ENCODE measurements at places on chromosomes 6 and 20.

- peak; percentile 6 for DNase-seq
Measured at GRCh38 chr6:146028252-146028795, 538 bp upstream of the GRM1 start.

DNA sequence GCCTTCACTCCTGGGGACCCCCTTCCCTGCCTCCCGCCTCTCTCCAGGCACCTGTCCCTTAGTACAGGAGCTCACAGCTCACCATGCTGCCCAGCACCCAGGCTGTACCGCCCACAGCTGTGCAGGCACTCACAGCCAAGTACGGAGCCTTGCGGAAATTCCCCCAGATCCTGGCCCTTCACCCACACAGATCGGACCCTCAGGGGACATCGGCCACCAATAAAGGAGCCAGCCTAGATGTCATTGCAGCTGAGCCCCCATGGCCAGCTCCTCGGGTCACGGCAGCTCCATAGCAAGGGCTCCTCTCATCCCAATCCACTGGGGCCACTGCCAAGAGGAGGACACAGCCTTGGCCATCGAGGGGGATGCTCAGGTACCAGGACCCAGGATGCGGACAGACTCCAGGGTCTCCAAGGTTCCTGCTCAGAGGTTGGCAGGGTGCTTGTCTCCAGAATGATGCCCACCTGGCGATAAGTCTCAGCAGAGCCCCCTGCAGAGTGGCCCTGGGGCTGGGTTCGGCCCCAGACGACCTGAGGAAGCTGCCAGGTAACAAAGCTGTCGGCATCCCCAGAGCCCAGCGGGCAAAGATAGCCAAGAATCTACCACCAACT is 82.3 kb downstream of the YTHDF1 start:
- DNase-seq, result no peak

- no peak for DNase-seq
Measured at GRCh38 chr6:139376604-139377218, 2.3 kb upstream of the CITED2 start.

- no peak for DNase-seq
Measured at GRCh38 chr20:53490620-53491019, 103.0 kb downstream of the ZNF217 start.

Data from activated T-helper 9 cell treated with anti-CD3 and anti-CD28 coated beads, Interleukin-2, amount 50 U/mL, for 16 hours (primary cell).